ENCODE measurements at places on chromosomes 2 and 18.

- no peak for DNase-seq
Measured at GRCh38 chr18:22691946-22692710, 241.0 kb upstream of the RBBP8 start.

DNA sequence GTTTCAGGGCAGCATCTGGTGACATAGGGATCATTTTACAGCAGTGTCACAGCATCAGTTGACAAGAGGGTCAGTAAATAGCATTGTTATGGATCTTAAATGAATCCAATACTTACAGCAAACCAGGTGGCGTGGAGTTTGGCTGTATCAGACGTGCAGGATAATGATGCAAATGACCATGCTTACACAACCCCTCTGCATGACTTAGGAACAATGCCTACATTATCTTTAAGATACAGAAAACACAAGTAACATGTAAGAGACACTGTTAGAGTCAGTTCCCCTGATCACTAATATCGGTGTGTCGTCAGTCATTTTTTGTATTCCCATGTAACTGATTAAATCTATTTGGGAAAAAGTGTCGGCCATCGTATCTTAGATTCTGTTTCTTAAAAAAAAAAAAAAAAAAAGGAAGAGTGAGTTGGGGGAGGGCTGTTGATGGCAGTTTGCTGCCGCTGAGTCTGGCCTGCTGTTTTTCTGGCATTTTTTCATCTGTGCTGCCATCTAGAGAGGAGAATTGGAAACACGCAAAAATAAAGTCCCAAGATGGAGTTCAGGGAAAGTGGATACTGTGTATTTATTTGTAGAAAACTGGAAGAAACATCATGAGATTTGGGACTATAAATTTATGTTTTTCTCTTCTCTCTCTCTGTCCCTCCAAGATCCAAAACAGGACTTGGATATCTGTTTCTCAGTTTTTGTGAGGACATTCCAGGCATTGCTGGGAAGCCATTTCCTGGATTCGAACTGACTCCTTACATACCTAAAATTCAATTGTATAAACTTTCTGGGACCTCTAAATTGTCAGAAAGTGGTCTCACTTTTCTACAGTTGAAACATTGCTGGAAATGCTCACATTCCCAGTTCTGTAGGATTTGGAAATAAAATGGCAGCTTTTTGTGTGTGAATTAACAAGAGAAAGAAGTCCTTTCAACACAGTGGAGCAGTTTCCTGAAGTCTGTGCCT, 60.3 kb upstream of the AGPS start:
- peak; percentile 38 for DNase-seq

DNA sequence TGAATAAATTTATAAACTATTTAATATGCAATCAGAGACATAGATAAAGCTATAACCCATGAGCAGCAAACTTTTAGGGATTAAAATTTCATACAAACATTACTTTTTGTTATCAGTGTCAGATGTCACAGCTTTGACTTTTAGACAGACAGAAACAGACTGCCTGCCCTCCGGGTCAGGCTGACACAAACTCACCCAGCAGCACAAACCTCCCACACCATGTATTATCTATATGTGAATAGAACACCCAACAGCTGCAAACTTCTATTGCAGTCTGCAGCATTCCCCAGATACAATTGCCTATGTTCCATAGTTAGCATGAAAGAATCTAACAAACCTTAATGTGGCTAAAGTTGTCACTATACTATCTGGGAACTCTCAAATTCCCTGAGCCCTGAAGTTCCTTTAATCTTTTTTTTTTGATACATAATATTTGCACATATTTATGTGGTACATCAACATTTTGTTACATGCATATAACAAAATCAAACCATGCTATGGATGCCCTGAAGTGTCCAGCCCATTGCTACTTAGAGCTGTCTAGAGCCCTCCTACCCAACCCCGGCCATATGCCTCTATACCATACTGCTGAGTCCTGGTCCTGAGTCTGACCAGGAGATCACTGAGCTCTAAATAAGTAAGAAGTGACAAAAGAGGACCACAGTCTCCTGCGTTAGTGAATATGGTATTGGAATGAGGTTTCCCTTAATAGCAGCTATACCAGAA, 214.4 kb downstream of the ZNF385B start:
- no peak for DNase-seq

GRCh38 chr2:211766689-211767088, 771.9 kb downstream of the ERBB4 start:
- peak; percentile 38 for DNase-seq

GRCh38 chr2:190877436-190877835, 3.2 kb upstream of the GLS start:
- DNase-seq: no peak

DNA sequence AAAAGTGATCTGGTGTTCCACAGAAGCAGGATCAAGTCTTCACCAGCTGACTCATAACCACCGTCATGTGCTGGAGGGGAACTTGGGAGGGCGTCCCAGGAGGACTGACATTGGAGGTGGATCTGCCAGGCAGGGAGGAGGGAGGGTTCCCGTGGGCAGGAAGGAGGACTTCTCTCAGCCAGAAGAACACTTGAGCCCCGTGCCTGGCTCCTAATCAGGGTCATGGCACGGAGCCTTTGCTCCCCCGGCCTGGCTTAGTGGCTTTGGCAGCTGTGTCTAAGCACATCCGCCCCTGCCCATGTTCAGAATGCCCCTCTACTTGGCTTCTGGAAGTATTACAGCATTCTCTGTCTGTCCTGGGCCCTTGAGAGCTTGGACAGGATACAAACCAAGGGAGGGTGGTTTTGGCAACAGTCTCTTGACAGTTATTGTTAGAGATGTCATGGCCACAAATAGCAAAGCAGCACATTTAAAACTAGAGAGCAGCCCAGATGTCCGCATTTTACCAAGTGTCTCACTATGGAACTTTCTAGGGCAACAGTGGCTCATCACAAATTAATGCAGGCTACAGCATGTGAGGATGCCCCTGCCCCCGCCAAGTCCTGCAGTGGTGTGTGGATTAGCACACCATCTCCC, 11.5 kb downstream of the PPP1R7 start:
- peak; percentile 23 for DNase-seq

DNA sequence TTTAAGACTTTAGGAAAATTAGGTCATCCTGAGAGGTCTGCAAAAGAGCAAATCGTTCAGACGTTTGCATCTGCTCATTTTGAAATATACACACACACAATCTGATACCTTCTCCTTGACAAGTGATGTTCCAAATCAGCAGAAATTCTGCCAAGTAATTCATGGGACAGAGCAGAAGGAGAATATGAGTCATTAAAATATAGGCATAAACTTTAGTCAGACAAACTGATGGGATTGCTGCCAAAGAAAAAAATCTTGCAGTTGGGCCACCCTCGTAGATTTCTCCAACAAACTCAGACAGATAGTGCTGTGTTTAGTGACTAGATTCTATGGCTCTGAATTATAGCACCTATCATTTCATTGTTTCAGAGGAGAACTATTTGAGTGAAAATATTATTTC, 336.3 kb downstream of the NYAP2 start:
- no peak for DNase-seq

DNA sequence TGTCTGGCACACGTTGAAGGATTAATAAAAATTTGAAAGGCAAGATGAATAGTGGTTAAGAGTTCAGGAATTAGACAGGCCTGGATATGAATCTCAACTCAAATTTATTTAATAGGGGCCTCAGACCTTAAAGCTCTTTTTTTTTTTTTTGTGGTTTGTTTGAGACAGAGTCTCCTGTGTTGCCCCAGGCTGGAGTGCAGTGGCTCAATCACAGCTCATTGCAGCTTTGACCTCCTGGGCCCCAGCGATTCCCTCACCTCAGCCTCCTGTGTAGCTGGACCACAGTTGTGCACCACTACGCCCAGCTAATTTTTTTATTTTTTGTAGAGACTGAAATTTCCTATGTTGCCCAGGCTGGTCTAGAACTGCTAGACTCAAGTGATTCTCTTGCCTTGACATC, 3.0 kb downstream of the ZRANB3 start:
- no peak for DNase-seq

- DNase-seq: no peak
Measured at GRCh38 chr2:223642506-223642905, 40.3 kb upstream of the SCG2 start.

DNA sequence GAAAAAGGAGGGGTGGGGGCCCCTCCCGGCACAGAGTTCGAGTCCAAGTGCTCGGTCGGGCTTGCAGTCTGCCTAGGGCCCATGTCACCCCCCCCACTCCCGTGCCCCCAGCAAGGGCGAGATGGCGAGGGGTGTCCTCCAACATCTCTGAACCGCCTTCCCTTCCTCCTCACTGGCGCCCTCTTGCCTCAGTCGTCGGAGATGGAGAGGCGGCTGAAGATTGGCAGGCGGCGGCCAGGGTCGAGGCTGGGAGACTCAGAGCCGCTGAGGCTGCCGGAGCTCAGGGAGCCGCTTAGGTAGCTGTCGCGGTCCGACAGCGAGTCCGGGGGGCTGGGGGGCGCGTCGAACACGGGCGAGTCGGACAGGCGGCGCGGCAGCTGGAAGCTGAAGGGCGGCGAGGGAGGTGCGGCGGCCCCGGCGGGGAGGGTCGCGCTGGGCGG, 2.3 kb downstream of the ZFP36L2 start:
- peak; percentile 74 for DNase-seq

- no peak for DNase-seq
Measured at GRCh38 chr18:41744421-41745030, 210.5 kb upstream of the PIK3C3 start.

DNA sequence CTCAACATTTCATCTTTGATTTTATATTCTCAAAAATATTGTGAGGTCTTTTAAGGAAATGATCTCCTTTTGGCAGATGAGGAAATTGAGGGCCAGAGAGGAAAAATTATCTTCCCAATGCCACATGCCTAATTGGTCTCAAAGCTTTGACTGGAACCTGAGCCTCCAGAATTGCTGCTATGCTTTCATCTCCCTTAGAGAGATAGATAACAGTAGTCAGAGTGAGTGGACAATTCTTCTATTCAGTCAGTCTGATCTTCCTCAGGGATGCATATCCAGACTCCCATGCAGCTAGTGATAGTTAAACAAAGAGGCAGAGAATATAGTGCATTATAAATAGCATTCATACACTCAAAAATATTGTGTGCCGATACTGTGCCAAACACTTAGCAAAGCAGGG, 3.8 kb upstream of the CLASP1 start:
- DNase-seq: no peak

DNA sequence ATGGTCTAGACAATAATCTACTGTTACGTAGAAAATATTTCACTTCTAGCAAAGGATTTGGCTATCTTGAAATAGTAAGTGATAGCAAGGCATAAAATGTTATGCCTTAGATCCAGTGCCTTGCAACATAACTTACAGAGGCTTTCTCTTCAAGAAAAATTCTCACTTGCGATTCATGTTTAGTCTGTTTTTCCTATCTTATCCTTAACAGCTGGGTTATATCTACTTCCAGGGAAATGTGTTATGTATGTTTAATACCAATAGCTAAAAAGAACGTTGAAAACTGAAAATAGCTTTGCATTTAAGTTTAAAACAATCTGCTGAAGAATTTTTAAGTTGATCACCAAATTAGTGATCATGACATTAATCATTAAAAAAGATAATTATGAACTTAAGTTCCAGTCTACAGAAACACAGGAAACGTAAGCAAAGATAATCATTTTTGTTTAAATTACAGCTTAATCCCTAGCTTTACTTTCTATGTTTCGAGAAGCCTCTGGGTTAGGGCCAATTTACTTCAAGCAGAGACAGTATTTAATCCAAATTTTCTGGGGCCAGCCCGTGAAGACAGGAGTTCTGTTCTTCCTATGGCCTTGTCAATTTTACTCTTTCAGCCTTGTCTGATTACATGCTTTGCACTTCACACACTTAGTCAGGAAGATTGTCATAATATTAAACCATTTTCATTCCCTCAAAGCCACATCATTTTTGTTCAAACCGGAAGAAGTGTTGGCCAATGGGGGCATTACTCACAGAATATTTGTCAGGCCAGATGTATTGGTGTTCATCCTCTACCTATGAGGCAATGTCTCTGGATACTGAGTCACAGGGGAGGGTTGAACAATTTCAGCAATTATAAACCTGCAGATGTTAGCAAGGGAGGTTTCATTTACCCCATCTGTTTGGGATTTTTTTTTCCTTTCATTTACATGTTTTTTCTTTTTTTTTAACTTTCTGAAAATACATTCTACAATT, 1132.9 kb upstream of the ZEB2 start:
- no peak for DNase-seq

DNA sequence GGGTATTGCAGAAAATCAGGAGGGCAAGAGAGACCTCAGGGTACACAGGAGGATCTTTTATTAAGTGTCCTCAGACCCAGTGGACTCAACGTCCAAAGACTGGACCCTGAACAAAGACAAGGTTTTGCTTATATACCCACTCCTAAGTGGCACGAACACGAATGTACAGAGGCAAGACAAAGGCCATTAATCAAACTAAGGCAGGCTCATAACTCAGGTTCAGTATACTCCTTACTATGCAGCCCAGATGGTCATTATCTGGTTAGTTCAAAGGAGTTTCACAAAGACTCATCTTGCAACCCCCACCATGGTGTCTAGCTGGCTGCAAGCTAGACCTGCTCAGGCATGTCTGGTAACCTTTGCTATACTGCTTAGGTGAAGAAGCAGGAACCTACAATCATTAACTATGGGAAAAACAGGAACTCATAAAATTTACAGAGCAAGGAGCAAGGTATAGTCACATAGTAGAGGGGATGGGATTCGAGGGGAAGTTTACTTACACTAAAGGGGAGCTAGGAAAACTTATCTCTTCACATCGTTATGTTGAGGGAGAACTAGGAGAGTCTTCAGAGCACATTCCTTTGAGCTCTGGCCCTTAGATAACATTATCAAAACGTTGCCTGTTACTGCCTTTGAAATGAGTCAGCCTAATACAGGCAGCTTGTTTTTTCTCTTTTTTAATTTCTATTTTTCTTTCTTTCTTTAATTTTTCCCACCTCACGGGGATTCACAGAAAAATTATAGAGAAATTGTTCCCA, 33.9 kb downstream of the SLC4A3 start:
- DNase-seq: no peak

GRCh38 chr2:73944714-73945113, 18.0 kb downstream of the DGUOK start:
- DNase-seq: no peak

DNA sequence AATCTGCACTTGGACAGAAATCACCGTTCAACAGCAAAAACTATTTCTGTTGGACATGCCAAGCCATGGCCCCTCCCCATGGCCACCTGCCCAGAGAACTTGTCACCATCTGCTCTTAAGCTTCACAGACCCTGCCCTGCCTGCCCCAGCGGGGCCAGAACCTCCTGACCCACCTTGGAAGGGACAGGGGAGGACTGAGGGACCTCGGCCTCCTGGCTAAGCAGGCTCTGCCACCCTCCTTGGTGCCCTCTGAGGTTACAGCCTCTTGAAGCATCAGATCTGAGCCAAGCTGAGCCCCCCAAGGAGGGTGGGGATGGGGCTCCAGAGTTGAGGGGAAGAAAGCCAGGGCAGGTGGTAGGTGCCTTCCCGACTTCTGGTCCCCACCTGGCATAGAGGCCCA, 6.5 kb downstream of the TEX261 start:
- peak; percentile 17 for DNase-seq
